ENCODE measurements at places on chromosomes 4 and X. TPM values are rescaled to one million over a fixed set of nuclear protein-coding genes. Genes with fewer than 3 reads are reported as not detected.

DNA sequence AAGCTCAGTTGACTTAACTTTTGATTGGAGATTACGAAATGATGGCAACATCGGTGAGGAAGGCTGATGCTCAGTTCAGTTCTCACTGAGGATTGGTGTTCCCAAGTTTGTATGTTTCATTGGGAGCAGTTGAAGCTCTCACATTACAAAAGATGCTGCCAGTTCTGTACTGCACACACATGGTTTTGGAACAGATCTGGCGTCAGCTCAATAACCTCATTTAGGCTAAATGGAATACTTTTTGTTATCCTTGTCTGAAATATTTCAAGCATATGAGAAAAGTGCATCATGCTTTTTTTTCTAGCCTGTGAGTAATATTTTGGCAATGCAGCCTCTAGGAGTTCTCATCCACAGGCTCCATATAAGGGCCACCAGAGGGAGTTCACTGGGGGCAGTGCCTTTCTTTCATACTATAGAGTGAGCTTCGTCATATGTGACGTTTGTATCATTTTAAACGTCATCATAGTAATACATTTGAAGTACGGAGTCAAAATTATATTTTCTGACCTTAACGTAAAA lies 4.1 kb downstream of the ENPEP start:
- peak; percentile 88 for DNase-seq

CT55 gene
- not detected for total RNA-seq

DNA sequence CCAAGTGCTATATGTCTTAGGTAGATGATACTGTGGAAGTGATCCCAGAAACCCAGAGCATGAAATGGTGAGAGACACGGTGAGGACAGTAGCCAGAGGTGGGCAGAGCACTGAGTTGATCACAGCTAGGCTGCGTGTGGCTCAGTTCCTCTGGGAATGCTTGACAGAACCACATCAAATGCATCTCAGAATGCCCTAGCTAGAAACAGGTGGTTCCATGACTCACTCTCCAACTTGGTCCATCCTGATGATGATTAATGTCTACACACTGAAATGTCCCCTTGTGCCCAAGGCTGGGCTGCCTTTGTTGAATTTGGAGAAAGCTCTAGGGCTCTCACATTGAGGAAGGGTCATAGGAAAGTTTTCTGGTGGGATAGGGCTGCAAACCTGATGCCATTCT lies 113.6 kb downstream of the ZNF518B start:
- DNase-seq = no peak

DDX53 gene
- total RNA-seq = under 0.01 TPM

DNA sequence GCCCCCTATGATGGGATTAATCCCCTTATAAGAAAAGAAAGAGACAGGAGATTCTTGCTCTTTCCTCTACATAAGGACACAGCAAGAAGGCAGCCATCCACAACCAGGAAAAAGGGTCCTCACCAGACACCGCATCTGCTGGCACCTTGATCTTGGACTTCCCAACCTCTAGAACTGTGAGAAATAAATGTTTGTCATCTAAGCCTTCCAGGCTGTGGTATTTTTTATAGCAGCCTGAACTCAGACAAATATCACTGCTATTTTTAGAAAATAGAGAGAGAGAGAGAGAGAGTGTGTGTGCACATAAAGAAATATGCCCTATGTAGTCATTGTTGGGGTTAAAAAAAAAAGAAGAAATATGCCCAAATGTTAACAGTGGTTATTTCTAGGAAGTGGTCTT lies 104.2 kb downstream of the PAPSS1 start:
- no peak for DNase-seq

- DNase-seq = peak; percentile 77
These were observed 161.2 kb downstream of the EFNB1 start for GRCh38 chrX:68989865-68990606.

SLIT2 gene
- total RNA-seq = 20.7 TPM

GRCh38 chrX:144896323-144896722 lies 351.0 kb upstream of the SPANXN1 start:
- peak; percentile 9 for DNase-seq

DNA sequence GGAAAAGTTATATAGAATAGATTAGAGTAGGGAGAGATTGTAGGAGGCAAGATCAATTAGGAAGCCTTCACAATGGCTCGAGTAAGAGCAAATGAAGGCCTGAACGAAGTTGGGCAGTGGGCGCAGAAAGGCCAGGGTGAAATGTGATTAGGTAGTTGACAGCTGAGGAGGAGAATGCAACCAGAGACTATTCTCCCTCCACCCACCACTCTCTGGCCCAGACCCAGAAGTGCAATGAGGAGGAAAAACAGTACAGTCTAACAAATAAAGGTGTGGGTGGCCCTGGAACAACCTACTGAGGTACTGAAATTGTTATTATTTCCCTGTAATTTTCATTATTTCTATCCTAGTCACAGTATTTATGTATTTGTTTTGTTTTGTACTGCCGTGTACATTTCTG lies 176.7 kb downstream of the SLC39A8 start:
- no peak for DNase-seq

- DNase-seq = no peak
These were observed 283.9 kb upstream of the AGA start for GRCh38 chr4:177726111-177726510.

DNA sequence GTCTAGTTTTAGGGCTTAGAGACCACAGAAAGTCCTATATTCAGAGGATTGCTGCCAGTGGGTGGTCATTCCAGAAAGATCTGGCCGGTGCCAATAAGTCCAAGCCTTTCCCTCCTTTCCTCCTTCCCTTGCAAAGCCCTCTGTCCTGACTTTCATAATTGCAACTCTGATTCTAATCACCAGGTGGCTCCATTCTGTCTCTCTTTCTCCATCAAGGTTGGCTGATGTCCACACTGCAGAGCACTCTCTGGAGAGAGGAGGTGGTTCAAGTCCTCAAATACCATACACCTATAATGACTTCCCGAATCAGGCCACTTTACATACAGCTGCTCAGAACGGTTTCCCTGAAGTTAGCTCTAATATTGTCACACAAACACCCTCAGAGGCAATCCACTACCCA lies 22.4 kb upstream of the ARMCX4 start:
- DNase-seq = peak; percentile 39

DNA sequence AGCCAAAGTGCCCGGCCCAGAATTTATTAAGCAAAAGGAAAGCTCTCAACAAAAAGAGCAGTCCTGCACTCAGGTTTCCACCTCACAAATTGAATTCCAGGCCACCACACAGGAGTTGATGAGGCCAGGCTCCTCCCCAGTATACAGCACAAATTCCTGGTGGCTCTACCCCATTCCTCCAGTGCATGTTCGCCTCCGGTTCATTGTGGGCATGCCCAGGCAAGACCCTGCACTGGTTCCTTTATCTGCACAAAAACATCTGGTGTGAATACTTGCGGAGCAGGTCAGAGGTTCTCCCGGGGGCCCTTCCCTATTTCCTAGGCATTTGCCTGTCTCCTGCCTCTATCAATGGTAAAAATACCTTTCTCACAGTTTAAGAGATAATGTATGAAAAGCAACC lies 195.2 kb upstream of the ANXA10 start:
- DNase-seq = peak; percentile 78

GRCh38 chr4:6329478-6330383 lies 60.1 kb downstream of the WFS1 start:
- DNase-seq = no peak

HMX1 gene
- not detected for total RNA-seq

DNA sequence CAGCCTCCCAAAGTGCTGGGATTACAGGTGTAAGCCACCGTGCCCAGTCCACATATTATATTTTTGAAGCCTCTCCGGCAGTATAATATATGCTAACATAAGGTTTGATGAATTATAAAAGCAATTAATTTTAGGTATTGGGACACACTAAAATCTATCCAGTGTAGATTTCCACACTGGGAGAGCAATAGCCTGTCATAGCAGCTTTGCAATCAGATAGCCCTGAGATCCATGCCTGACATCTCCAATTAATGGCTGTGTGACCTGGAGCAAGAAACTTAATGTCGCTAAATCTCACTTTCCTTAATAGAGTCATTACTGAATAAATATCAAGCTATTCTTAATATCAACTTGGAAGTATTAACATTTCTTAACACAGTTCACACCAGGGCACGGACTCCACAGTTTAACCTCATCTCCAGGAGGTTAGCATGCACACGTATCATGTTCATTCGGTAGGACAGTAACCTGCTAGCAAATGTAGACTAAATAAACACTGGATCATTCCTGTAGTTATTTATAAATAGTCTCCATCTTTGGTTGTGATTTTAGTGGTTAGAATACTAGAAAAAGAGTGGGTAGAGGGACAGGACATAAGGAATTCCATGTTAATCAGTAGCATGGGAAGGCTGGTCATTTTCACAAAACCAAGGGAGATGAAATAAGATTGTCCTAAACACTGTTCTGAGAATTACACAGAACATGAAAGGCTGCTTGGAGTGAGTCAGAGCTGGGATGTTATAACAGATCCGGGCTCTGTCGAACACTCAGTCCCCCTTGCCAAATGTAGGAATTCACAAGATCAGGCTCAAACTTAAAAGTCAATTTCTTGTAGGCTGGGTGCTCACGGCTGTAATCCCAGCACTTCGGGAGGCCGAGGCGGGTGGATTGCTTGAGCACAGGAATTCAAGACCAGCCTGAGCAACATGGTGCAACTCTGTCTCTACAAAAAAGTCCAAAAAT lies 254.7 kb downstream of the PALLD start:
- DNase-seq = peak; percentile 82

DNA sequence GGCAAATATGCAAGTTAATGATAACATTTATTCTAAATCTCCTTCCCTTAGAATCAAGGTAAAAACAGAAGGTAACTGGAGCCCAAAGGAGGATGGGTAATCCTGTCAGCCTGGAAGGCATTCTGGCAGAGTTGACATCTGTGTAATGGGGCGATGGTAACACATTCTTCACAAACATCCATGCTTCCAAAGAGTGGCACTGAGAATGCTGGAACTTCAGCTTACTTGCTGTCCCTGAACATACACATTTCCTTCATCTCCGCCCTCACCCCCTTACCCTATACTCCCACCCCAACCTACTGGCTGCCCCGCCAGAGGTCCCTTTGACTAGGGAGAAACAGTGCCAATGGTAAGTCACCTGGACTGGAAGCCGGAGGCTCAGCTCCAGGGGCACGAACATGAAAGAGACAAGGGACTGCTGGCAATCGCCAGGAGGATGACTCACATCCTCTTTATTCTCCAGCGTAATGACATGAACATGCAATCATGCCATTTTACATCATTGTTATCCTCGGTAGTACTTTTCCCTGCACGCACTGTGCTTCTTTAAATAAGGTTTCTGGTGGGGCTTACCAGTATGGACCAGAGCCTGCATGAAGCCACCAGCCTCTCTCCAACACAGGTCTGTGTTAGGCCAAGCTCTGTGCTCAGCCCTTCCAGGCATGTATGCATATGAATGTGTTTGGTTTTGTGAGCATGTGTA lies 694.2 kb upstream of the TENM3 start:
- DNase-seq = peak; percentile 21

SLC6A14 gene
- total RNA-seq = not detected

DNA sequence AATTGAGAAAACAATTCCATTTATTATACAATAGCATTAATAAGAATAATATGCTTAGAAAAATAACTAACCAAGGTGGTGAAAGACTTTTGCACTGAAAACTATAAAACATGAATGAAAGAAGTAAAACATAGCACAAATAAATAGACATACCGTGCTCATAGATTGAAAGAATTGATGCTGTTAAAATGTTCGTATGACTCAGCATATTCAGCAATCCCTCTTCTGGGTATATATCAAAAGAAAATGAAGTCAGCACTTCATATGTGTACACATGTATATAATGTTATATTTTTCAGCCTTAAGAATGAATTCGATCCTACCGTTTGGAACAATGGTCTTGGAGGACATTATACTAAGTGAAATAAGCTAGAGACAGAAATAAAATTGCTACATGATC lies 716.3 kb downstream of the GLUD2 start:
- no peak for DNase-seq

GRCh38 chrX:36983831-36984230 lies 24.3 kb upstream of the FAM47C start:
- no peak for DNase-seq

DNA sequence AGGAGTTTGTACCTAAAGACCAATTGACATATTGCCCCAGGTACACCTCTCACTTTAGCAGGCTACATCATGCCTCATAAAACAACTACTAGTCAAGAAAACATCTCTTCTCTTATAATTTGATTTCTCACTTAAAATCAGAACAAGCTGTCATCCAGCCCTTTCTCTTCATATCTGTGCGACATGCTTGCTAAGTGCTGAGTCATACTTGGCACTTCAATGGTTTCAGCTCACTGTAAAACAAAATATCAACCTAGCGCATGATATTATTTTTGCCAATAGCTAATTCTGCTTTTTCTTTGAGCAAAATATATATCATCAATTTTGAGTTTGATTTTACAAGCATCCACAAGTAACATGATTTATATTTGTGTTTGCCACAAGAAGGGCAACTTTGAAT lies 27.9 kb upstream of the FUNDC1 start:
- DNase-seq = no peak

TSPAN6 gene
- total RNA-seq = 44.5 TPM

DNA sequence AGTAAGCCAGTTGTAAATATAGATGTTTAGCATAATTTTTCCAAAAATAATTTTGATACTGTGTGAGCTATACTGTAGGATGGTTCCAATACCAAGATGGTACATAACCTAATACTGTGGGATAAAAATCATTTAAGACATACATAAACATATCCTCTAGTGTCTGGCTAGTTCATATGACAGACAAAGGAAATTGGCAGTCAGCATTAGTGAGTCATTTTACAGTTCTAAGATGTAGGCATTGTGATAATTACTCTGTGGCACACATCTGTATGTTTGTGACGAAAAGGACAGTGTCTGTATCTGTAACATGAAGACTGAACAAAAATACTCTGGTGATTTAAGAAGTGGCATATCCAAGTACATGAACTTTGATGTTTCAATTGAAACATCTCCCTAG lies 49.6 kb downstream of the UGT2A2 start:
- DNase-seq = no peak

GRCh38 chr4:34323549-34324320 lies 1920.6 kb downstream of the ARAP2 start:
- DNase-seq = peak; percentile 70

DNA sequence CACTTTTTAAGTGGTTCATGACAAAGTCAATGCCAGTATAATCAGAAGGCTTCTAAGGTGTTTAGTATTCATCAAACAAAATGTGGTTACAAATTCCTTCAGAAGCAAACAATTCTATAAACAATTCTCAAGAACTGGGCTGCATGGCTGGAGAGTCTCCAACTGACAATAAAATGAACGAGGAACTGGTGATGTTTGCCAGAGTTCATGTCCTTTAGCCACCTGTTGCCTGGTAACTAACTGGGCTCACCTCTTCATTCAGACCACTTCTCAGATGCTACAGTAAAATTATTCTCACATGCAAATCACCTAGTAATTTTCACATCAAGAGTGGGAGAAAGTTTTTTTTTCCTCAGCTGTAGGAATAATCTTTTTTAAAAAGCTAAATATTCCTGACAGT lies 53.3 kb downstream of the CAMK2D start:
- peak; percentile 54 for DNase-seq

NPNT gene
- under 0.01 TPM for total RNA-seq

DNA sequence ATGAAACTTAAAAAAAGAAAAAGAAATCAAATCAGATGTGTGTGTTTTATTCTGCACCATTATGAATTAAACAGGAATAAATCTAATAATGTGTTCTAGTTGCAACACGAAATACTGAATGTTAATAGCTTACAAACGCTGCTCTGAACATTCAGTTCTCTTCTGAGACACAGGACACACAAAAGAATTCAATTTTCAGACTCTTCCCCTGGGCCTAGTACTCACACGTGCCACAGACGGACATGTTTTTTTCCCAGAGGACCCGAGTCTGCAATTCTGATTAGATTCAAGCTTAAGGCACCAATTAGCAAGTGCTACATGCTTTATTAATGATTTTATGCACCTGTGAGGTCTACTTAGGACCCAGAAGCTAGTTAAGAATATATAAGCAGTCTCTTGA lies 20.5 kb downstream of the C4orf54 start:
- no peak for DNase-seq

C4orf36 gene
- total RNA-seq = 1.3 TPM

Data from fibroblast of villous mesenchyme (primary cell).